Fibroblast of skin of right quadriceps (primary cell): ENCODE measurements at places on chromosomes 1 and 21.

GRCh38 chr1:32540605-32541004 is 1.4 kb downstream of the ZBTB8A start:
- DNase-seq = no peak

GRCh38 chr1:207102659-207103058 is 1.4 kb upstream of the C4BPA start:
- no peak for DNase-seq

- no peak for DNase-seq
Observed at GRCh38 chr1:237205400-237206064, 163.5 kb downstream of the RYR2 start.

GRCh38 chr1:225772323-225772768 is 5.3 kb upstream of the SRP9 start:
- DNase-seq = peak; percentile 83

DNA sequence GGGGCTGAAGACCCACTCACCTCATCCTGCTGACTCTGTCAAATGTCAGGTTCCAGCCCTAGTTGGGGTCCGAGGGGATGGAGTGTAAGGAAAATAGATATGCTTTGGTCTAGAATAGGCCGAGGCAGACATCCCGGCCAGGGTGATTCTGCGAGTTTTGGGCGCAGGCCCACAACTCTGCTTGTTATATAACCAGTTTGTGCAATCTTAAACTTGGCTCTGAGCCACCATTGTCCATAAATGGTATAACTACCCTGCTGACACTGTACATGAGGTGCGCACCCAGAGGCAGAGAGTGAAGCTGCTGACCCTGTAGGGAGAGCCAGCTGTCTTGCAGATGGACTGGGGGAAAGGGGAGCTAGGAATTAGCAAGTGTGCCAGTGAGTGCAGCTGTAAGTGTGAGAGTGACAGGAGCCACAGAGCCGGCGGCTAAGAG is 1388.8 kb downstream of the AMY1C start:
- peak; percentile 10 for DNase-seq

DNA sequence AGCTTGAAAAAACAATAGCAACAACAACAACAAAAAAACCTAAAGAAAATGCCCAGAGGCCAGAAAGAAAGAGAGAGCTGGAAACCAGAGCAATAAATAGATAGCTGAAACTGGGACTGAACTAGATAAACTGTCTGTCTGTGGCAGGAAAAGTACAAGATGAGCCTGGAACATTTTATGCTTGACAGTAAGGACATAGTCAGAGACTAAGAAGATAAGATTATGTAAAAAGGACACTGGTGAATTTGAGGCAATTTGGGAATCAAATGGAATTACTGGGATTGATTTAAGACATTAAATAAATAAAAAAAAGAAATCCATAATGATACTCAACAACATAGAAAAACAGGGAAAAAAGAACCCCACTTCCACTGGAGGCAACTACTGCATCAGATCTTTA is 1.7 kb upstream of the KIFAP3 start:
- no peak for DNase-seq

GRCh38 chr1:46001081-46001785 is 131.2 kb downstream of the PIK3R3 start:
- DNase-seq = no peak

- no peak for DNase-seq
Observed at GRCh38 chr1:18128298-18128697, 20.7 kb downstream of the IGSF21 start.

GRCh38 chr1:204448991-204449677 is 37.5 kb upstream of the PPP1R15B start:
- no peak for DNase-seq

- DNase-seq = peak; percentile 68
Observed at GRCh38 chr21:25080141-25080540, 527.1 kb downstream of the MRPL39 start.

DNA sequence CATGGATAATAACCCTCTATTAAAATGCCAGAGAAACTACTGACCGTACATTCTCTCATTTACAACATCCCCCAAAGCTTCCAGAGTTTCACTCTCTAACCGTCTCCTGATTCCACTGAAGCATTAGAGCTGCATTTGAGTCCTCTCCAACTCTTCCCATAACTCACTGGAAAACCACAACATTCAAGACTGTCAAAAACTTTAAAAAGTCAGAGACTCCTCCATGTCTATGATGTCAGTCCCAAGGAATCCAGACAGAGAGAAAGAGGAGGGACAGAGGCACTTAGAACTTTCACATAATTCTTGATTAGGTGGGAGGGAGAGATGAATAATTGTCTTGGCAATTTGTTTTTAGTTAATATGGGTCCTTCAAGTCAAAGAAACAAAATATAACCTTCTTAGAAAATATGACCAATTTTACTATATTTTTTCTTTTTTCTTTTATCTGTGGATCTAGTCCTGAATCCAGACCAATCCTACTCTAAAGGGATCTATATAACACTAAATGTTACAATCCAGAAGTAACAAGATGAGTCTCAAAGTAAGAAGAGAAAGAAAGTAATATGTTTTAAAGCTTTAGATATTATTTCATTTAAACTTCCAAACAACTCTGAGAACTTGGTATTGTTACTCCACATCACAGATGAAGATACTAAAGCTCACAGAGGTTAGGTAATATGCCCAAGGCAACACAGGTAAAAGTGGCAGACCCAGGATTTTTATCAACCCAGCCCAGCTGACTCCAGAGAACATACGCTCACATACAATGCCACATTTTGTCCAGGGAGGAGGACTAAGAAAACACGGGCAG is 23.8 kb downstream of the OTUD7B start:
- peak; percentile 96 for DNase-seq

- DNase-seq = no peak
Observed at GRCh38 chr1:10179406-10180091, 30.8 kb upstream of the KIF1B start.

- no peak for DNase-seq
Observed at GRCh38 chr1:231163830-231164427, 2.1 kb downstream of the TRIM67 start.

DNA sequence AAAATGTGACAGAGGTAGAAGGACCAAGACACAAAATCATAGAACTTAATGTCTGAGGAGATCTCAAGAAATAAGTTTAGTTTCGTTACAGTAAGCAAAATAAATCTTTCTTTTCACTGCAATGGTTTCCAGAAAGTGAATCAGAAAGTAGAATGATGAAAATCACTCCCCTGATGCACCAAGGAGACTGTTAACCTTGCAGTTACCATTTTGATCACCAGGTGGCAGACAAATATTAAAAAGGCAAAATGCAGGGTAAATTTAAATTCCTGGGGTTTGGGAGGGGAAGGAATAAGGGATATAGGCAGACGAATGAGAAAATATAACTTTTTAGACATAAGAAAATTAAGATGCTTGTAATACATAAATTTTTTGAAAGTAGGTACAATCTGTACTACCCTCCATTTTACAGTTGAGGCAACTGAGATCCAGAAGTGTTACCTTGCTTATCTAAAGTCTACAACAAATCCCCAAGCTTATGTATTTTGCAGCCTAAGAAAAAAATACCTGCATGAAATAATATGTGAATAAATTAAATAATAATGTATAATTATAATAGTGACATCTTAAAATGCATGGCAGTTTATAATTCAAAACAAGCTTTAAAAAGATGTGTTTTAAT is 253.2 kb downstream of the CRB1 start:
- DNase-seq = peak; percentile 51

GRCh38 chr1:22629886-22630285 is 6.5 kb upstream of the C1QA start:
- DNase-seq = no peak

DNA sequence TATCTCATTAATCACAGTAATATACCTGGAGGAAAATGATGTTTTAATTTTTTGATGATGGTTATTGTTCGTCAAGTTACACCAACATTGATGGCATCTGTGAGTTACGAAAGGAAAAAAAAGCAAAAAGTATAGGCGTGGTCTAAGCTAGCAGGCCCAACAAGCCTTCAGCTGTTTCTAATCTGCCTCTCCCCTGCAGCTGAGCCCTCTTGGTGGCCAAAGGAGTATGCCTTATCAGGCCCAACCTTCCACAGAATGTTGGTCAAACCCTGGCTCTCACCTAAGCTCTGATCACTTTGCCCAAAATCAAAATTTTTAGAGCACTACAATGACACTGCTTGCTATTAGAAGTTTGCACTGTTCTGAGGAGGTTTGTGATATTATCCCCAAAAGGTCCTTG is 4.9 kb downstream of the C1orf105 start:
- no peak for DNase-seq
